Stimulated activated naive CD8-positive, alpha-beta T cell treated with anti-CD3 and anti-CD28 coated beads, Interleukin-15, amount 100 ng/mL, for 72 hours (primary cell): ENCODE measurements at places on chromosomes 2 and 18.

GRCh38 chr18:79855147-79855933, 57.6 kb downstream of the KCNG2 start:
- DNase-seq, result no peak

GRCh38 chr2:50438259-50438658, 593.7 kb downstream of the NRXN1 start:
- no peak for DNase-seq

DNA sequence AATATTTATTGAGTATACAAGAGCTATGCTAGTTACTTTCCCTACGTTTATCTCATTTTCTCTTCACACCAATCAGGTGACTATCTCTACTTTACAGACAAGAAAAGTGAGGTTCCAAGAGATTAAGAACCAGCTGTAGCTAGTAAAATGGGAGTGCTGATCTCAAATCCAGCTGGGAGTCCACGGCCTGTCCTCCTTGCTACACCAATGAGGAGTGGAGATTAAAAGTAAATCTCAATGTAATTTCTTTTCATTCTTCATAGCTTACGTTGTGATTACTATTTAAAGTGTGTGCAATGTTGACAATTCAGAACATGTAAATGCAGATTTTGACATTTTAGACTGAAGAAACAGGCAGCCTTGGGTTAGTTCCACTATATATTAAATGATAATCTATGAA, 53.9 kb upstream of the NRP2 start:
- no peak for DNase-seq

- DNase-seq, result no peak
Observed at GRCh38 chr2:225820826-225821225, 421.3 kb downstream of the NYAP2 start.

DNA sequence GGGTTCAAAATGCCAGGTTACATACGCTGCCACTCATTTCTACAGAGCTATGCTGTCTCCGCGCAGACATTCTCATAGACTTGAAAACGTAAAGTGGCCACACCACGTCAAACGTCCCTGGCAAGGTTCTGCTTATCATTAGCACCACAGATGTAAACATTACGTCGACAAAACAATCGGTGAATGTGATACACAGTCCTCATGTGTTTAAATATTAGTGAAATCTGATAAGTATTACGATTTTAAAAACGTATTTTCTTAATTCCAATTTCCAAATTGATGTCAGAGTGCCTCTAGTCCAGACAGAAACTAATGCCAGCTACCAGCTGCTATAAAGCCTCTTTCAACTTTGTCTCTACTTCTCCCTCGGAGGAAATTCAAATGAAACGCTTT, 1.2 kb downstream of the STK17B start:
- peak; percentile 58 for DNase-seq

GRCh38 chr2:55771612-55772011, 78.0 kb upstream of the PNPT1 start:
- no peak for DNase-seq

DNA sequence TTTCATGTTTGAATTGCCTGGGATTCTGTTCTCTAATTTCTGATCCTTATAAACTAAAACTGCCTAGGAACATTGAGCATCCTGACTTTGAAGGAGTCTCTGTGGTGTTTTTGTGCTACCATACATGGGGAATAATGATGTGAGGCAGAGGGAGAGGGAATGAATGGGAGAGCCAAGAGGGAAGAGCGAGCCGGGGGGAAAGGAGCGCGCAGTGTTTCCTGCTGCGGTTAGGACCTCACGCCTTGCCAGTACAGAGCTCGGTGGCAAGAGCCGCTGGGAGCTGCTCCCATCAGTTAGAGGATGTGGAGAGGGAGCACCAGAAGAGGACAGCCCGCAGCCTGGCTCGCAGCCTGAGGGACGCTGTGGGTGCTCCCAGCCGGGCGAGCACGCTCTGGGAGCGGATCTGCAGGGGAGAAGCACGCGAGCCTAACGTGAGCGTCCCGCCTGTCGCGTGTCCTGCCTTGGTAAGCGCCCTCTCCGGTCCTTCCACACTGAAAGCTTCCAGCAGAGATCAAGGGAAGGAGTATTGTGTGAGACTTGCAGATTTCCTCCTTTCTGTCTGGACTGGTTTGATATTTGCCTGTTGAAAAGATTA, 114.7 kb downstream of the FAM210A start:
- no peak for DNase-seq

GRCh38 chr2:25009954-25010353, 31.9 kb upstream of the EFR3B start:
- no peak for DNase-seq

- no peak for DNase-seq
Observed at GRCh38 chr2:46937471-46937901, 21.9 kb upstream of the MCFD2 start.

- DNase-seq, result no peak
Observed at GRCh38 chr18:24362757-24363156, 34.9 kb downstream of the OSBPL1A start.

GRCh38 chr18:78447211-78447610, 532.4 kb upstream of the SALL3 start:
- DNase-seq, result no peak

GRCh38 chr2:20434588-20435294, 12.1 kb upstream of the RHOB start:
- no peak for DNase-seq

GRCh38 chr2:110858993-110859701, 126.8 kb downstream of the ACOXL start:
- no peak for DNase-seq

GRCh38 chr2:83827618-83828017, 631.5 kb downstream of the SUCLG1 start:
- no peak for DNase-seq

DNA sequence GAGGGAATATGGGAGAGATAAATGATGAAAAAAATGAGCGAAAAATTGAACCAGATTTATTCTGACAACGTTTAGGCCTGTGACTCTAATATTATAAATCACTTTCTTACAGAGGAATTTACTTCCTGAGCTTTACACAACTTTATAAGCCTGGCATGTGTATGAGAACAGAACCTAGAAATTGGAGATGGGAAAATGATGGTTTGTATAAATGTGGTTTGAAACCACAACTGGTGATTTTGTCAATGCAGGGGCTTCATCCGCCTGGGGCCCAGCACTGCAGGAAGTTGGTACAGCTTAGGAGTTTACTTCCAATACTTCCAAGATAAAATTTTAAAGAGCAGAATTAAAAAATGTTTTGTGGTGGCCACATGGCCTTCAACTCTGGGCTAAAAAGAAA, 82.3 kb downstream of the VAPA start:
- no peak for DNase-seq

DNA sequence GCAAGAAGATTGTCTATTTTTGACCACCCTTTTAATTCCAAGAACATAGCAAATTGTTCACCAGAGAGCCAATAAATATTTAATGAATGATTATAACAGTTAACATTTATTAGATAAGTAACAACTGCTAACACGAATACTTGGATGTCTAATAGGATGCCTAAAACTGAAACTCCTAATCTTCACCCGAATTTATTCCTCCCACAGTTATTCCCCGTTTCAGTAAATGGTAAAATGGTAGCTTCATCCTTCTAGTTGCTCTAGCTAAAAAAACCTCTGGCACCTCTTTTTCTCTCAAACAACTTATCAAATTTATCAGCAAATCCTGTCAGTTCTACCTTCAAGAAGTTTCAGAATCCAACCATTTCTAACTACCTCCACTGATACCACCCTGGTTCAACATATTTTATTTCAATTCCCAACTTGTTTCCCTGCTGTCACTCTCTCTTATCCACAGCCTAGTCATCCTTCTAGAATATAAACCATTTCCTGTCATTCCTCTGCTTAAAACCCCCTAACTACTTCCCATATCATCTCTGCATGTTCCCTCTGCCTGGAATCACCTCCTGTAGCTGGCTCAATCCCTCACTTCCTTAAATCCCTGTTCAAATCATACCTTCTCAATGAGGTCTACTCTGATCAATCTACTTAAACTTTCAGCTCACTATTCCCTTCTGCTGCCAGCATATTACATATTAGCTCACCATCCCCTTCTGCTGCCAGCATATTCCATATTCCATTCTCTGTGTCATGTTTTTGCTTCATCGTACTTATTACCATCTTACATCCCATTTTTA, 93.8 kb downstream of the ROCK2 start:
- DNase-seq, result no peak

DNA sequence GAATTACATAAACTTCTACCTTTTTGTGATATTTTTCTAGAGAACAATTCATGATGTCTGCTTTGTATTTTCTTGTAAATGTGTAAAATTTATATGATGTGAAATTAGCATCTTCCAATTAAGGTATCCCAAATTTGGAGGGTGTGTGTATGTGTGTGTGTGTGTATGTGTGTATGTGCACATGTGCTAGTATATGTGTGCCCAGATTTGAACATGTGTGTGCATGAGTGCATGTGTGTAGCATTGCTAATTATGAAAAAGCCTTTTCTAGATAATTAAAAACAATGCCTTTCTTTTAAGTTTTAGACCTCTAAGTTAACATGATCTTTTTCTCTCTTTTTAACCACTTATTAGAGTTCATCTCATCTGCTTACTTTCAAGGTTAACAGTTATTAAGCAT, 208.0 kb upstream of the SPOPL start:
- DNase-seq, result no peak

GRCh38 chr2:20072436-20073158, 21.2 kb upstream of the LAPTM4A start:
- DNase-seq, result no peak

- DNase-seq, result no peak
Observed at GRCh38 chr18:13437034-13437433, 218.5 kb downstream of the LDLRAD4 start.

DNA sequence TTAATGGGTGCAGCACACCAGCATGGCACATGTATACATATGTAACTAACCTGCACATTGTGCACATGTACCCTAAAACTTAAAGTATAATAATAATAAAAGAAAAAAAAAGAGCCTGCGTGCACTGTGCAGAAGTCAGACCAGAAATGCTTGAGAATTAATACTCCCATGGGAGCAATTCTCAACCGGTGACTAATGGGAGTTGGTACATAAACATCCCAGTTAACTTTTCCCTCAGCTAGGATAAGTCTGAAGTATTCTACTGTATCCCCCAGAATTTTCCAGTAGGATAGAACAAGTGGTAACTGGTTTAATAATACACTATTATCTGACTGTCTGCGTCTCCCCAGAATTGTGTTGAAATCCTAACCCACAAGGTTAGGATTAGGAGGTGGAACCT, 113.6 kb upstream of the COL5A2 start:
- DNase-seq, result no peak

- no peak for DNase-seq
Observed at GRCh38 chr2:215138479-215138878, at the start of gene ABCA12. TSS of gene ABCA12 (minus strand) at chr2:215138626. CDS start at chr2:215138208, 418 bp downstream.

DNA sequence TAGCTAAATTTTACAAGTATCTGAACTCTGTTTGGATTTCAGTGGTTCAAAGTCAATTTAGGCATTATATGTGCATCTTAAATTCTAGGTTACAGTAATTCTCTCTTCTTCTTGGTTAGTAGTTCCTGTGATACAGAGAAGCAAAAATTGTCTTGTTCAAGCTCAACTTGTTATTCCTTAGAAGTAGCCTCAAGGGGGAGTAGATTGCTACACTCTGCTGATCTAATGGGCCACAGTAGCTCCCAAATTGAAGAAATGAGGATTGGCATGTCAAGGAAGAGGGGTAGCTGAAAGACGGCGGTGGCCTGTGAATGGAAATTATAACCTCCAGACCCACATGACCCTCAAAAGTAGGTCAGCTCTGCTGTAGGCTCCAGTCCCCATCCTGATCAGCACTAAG, 334.7 kb downstream of the HRH4 start:
- no peak for DNase-seq

DNA sequence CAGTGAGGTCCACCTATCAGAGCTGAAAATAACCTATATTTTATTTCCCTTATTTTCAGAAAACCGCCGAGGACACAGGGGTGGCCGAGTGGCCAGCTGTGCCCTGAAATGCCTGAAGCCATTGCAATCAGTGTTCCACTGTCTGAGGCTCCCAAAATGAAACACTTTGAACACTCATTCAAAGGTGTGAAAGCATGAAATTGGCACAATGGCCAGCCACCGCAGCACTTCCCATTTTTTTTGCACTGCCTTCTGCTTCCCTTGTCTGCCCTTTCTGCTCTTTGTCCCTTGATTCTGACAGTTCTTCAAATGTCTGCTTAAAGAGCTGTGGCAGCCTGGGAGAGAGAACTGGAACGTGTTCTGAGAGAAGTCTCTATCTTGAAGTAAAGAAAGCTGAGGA, 1127.5 kb upstream of the CELF4 start:
- DNase-seq, result no peak

DNA sequence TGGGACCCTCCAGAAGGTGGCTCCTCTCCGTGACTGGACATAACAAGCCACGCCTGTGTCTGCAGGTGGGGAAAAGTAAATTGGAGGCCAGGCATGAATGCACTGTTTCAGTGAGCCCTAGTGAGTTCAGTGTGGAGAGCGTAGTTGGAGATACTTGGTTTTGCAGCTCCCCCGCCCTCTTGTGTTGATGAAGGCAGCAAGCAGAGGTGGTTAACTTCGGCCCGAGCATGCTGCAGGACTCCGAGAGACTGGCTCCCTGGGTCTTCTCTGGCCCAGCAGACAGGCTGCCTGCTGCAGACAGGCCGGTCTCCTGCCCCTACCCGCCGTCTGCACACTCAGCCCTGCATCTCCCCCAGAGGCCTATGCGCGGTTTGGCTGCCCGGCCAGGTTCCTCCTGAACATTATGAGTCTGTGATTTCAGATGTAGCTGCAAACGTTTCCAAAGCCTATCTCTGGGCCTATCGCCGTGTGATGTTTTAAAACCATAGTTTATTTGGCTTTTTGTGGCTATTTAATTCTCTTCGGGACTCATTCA, 102.4 kb downstream of the LDLRAD4 start:
- no peak for DNase-seq

DNA sequence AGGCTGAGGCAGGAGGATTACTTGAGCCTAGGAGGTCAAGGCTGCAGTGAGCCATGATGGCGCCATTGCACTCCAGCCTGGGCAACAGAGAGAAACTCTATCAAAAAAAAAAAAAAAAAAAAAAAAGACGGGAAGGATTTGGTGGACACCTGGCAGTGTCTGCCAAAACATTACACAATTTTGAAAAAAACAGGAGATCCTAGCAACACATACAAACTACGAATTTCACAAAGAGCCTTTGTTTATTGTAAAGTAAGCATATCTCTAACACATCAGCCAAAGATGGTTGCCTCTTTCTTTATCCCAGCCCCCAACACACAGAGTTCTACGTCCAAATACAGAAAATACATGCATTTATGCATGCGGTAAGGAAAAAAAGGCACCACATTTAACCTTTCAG, 7.6 kb downstream of the GPR45 start:
- no peak for DNase-seq

DNA sequence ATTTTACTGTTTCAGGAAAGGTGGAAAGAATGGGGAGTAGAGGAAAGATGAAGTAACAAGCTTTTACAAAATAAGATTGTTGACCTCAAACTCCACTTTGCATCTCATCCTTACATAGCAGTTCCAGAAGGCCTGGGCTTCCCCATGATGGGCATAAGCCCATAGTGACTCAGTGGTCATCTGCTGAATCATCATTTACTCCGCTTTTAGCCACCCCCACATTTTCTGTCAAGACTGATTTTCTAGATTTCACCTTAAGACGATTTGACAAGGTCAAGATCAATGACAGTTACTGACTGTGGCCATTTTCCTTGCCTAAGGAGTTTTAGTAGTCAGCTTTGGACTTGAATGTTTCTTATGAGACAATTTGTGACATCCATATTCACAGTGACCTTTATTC, 49.4 kb downstream of the PLEKHM3 start:
- DNase-seq, result no peak
